Ovary (tissue), 10 donors: ENCODE measurements at places on chromosomes 7 and 10. TPM values are rescaled to one million over a fixed set of nuclear protein-coding genes. Genes with fewer than 3 reads are reported as not detected.

GRCh38 chr10:33094263-33095051 lies 136.4 kb upstream of the ITGB1 start:
- H3K4me1 ChIP-seq: no peaks in the 10 kb centered on the region
- no peaks in the 10 kb centered on the region for H3K27me3 ChIP-seq
- no peak for DNase-seq
- H3K4me3 ChIP-seq: no peak overlapping the region

DNA sequence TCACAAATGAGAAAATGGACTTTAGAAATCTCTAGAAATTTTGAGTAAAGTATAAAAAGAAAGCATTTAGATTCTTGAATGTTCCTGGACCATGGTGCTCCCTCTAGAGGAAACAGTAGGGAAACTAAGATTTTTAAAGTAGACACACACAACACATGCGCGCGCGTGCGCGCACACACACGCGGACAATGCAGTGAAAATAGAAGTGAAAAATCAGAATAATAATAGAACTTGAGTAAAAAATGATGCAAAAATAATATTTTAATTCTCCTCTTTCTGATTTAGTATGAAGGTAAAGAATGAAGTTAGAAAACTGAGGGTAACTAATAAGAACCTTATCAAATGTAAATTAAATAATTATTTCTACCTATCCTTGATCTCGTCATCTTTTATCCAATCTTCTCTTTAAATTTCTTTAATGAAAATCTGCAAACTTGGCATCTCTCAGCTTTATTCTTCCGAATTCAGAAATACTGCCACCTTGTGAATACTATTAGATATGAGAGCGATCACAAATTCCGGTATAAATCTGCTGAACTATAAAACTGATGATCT lies 117.0 kb upstream of the AMPH start:
- H3K27me3 ChIP-seq: no peaks in the 10 kb centered on the region
- H3K4me1 ChIP-seq: no peaks in the 10 kb centered on the region
- no peak overlapping the region for H3K4me3 ChIP-seq
- DNase-seq: no peak
- no peaks in the 10 kb centered on the region for H3K36me3 ChIP-seq

DNA sequence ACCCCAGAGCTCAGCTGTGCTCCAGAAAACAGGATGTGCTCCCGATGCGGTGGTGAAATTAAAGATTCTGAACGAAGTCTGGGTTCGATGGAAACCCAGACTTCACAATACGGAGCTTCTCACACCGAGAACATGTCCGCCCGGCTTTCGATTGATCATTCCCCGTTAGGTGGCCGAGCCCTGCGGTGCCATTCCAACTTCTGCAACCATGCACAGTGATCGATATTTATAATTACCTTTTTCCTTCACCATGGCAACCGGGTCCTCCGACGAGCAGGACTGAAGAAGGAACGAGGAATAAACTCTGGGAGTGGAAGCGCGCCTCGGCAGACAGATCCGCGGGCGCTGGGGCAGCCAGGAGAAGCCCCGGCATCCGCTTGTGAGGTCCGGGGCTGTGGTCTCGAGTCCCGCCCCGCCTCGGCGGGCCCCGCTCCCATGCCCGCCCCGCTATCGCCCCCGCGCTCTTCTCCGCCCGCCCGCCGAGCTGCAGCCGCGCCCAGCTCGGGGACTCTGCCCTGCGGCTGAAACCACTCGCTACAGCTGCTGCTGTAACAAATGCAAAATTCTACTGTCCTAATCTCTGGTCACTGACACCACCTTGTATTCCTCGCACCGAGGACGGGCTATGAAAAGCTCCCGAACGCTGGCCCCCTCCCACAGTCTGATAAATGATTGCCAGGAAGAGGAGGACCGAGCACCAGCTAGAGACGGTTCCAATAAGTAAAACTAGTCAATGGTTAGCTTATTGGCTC lies 26.2 kb downstream of the ABLIM1 start:
- H3K27ac ChIP-seq: no peak overlapping the region
- no peaks in the 10 kb centered on the region for H3K36me3 ChIP-seq
- peaks cover 9% of the 10 kb centered on the region for H3K4me1 ChIP-seq
- peak; percentile 47 for DNase-seq
- H3K4me3 ChIP-seq: peak overlapping the region; percentile 58
- no peaks in the 10 kb centered on the region for H3K27me3 ChIP-seq

GRCh38 chr7:87624628-87625027 lies 3.6 kb upstream of the RUNDC3B start:
- no peaks in the 10 kb centered on the region for H3K36me3 ChIP-seq
- no peaks in the 10 kb centered on the region for H3K27me3 ChIP-seq
- peaks cover 7% of the 10 kb centered on the region for H3K4me1 ChIP-seq
- no peak for DNase-seq
- H3K27ac ChIP-seq: no peak overlapping the region

DNA sequence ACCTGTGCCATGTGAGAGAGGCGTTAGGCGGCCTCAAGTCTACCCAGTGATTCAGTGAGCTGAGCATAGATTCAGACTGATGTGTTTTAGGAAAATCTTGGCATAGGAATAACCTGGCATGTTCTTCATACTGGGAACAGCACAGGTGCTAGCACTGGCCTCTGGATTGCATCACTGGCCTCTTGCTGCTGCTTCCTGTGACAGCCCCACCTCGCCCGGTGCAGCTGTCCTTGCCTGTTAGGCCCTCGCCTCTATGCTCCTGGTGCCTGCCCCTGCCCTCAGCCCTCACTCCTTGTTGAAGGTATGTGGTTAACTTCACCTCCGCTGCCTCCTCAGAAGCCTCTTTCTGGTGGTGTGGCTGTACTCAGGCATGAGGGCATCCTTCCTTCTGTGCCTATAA lies 46.2 kb downstream of the BLNK start:
- DNase-seq: no peak
- no peak overlapping the region for H3K4me3 ChIP-seq
- no peaks in the 10 kb centered on the region for H3K27me3 ChIP-seq

DNA sequence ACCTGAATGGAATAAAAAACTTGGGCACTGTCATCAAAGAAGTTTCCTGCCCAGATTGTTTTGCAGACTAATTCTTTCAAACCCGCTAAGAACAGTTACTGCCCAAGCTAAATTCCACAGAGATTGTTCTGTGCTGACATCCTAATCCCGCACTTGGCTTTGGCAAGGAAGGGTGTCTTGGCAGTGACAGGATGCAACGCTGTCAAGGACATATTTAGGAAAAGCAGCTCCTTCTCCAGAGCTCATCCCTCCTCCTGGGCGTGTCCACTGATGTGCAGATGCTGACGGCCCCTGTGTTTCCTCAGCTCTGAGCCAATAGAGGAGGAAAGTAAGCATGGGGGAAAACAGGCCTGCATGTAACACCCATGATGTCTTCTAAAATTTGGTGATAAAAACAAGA lies 74.2 kb downstream of the EEPD1 start:
- H3K4me3 ChIP-seq: no peak overlapping the region
- H3K27me3 ChIP-seq: no peaks in the 10 kb centered on the region
- H3K27ac ChIP-seq: no peak overlapping the region

GRCh38 chr7:98669329-98670000 lies 52.4 kb downstream of the NPTX2 start:
- H3K27me3 ChIP-seq: no peaks in the 10 kb centered on the region
- DNase-seq: no peak
- no peak overlapping the region for H3K27ac ChIP-seq
- H3K36me3 ChIP-seq: no peaks in the 10 kb centered on the region
- H3K4me3 ChIP-seq: no peak overlapping the region

Gene AMPH
- total RNA-seq: 0.42 TPM

Gene ZEB1
- 41.3 TPM for total RNA-seq

Gene SLC39A12
- not detected for total RNA-seq

Gene GPR37
- total RNA-seq: not detected

Gene IGF2BP3
- not detected for total RNA-seq
